ENCODE measurements at places on chromosomes 1 and 21.
A peak's percentile ranks its signal among the peaks of the same experiment; 100 is the strongest.

GRCh38 chr1:232300466-232300865 is 329.5 kb downstream of the SIPA1L2 start:
- no peak for DNase-seq

DNA sequence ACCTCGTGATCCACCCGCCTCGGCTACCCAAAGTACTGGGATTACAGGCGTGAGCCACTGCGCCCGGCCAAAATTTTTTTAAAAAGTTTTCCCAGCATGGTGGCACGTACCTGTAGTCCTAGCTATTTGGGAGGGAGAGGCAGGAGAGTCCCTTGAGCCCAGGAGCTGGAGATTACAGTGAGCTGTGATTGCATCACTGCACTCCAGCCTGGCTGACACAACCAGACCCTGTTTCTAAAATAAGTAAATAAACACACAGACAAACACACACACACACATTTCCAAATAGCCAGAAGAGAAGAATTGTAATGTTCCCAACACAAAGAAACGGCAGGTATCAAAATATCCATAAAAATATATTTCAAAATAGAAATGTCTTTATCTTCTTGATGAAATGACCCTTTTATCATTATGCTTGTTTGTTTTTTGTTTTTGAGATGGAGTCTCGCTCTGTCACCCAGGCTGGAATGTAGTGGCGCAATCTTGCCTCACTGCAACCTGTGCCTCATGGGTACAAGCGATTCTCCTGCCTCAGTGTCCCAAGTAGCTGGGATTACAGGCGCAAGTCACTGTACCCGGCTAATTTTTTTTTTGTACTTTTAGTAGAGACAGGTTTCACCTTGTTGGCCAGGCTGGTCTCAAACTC is 9.3 kb downstream of the HES2 start:
- DNase-seq = no peak

DNA sequence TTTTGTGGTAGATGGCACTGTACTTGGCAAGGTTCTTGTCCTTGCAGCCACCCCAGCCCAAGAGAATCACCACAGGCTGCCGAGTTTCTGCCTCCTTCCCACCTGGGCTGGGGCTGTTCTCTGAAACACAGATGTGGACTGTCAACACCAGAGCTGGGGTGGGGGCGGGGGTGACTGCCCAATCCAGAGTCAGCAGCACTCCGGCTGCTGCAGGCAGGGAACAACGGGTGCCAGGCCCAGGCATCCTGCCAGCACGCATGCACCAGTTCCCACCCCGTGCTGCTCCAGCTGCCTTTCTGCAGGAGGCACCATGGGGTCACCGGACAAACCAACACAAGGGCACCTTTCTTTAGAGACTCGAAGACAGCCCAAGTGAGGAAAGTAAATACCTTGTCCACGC is 14.1 kb downstream of the TMEM53 start:
- DNase-seq = no peak

- peak; percentile 82 for DNase-seq
These were observed 11.5 kb upstream of the KCNAB2 start for GRCh38 chr1:6033986-6034749.

GRCh38 chr1:207328908-207329440 is 7.5 kb downstream of the CD55 start:
- DNase-seq = no peak

All from endothelial cell (in vitro differentiated cells).